ENCODE measurements at places on chromosomes 12 and 14.

DNA sequence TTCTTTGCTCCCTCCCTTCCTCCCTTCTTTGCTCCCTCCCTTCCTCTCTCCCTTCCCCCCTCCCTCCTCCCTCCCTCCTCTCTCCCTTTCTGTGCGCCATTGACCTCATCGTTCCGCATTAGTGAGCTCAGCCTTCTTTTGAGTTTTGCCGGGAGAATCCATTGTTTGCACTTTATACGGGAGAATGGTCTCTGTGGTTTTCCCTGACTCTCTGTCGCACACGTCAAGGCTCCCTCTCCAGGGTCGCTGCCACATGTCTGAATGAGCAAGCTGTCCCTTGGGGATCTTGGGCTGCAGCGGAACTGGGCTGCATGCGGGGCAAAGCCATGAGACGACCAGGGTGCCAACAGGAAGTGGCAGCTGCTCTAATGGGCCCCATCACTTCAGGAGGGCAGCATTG, 118.5 kb downstream of the GLT1D1 start:
- DNase-seq = no peak

DNA sequence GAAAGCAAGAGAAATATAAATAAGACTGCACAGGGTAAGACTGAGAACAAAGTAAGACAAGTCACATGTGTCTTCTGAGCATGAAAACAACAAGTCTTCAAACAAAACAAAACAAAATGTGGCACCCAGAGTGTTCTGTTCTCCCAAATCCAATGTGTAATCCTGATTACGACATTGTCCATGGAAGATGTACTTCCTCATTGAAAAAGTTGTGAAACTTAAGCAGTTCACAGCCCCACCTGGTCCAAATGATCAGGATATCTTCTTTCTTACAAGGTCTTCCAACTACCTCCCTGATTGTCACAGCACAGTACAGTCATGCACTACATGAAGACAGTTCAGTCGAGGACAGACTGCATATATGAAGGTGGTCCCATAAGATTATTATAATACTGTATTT, 23.3 kb upstream of the NEK9 start:
- no peak for DNase-seq

- DNase-seq = no peak
Measured at GRCh38 chr14:103361867-103362266, 23.3 kb upstream of the MARK3 start.

DNA sequence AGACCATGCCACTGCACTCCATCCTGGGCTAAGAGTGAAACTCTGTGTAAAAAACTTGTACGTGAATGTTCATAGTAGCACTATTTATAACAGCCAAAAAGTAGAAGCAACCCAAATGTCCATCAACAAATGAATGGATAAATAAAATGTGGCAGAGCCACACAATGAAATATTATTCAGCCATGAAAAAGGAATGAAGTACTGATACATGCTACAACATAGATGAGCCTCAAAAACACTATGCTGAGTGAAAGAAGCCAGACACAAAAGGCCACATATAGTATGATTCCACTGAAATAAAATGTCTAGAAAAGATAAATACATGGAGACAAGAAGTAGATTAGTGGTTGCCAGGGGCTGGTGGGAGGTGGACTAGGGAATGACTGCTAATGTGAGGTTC, 72.8 kb downstream of the KSR2 start:
- no peak for DNase-seq

- no peak for DNase-seq
Measured at GRCh38 chr12:89880690-89881350, 172.2 kb upstream of the ATP2B1 start.

- DNase-seq = no peak
Measured at GRCh38 chr12:586318-587071, 76.8 kb downstream of the NINJ2 start.

GRCh38 chr12:21054334-21054733, 76.7 kb upstream of the SLCO1B1 start:
- no peak for DNase-seq

DNA sequence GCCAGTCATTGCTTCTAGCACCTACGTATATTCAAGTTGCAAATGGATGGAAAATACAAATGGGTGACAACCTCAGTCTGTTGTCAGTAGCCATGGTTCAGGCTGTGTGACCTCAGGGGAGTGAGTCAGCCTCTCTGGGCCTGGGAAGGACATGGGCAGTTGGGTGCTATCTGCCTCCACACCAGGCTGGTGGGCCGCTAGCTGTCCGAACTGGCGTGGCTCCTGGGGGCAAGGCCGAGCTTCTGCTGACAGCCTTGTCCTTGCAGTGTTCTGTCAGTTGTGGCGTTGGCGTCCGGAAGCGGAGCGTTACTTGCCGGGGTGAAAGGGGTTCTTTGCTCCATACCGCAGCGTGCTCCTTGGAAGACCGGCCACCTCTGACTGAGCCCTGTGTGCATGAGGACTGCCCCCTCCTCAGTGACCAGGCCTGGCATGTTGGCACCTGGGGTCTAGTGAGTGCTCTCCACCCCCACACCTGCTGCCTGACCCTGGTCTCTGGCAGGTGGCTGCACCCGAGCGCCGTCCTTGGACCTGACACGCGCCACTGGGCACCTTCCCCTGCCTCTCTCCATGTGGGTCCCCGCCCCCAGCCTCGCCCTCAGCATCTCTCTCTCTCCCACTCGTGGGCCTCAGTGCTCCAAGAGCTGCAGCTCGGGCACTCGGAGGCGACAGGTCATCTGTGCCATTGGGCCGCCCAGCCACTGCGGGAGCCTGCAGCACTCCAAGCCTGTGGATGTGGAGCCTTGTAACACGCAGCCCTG, 17.1 kb downstream of the PAPLN start:
- DNase-seq = no peak

- DNase-seq = no peak
Measured at GRCh38 chr14:56073799-56074198, 44.4 kb upstream of the PELI2 start.

GRCh38 chr12:53870117-53870516, 68.5 kb upstream of the HOXC13 start:
- no peak for DNase-seq

- no peak for DNase-seq
Measured at GRCh38 chr14:76917745-76918255, 91.6 kb downstream of the LRRC74A start.

Measured in stimulated activated CD4-positive, alpha-beta T cell treated with anti-CD3 and anti-CD28 coated beads, TNF-alpha, amount 100 ng/mL, for 24 hours (primary cell).